ENCODE measurements at places on chromosomes 1 and 21.
A peak's percentile ranks its signal among the peaks of the same experiment; 100 is the strongest.

- no peak for DNase-seq
Observed at GRCh38 chr1:206559672-206559995, 52.3 kb downstream of the RASSF5 start.

DNA sequence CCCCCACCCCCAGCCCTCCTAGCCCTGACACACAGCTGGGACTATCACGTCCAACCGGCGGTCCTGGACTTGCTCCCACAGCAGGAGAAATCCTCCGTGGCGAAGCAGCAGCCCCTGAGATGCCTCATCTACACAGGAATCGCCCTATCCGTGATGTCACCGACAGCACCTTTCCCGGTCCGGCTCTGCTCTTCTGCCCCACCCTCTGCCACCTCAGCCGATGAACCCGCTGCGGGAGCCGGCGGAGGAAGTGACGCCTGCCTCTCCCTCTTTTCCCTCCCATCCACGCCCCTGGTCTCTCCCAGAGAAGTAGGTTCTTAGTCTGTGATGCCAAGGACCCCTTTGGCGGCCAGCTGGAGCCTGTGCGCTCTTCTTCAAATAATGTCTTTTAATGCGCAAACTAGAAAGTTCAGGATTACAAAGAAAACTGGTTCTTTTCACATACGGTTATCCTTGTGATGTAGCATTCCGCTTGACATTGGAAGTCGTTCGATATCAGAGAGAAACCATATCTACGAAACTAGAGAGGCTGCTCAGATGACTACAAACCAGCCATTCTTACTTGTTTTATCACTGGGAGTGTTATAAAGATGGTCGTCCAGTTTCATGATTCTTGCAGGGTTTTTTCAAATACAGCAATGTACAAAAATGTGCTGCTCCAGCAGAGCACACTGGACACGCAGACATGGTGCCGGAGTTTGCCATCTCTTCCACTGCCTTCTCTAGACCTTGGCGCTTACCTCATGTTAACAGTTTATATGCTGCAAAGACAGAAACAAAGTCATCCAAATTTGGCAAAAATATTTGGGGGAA lies 120.3 kb downstream of the PPIAL4G start:
- no peak for DNase-seq

GRCh38 chr1:109616391-109616790 lies 3.0 kb downstream of the GNAT2 start:
- no peak for DNase-seq

- DNase-seq = no peak
Observed at GRCh38 chr1:109218516-109218915, 4.8 kb downstream of the SARS1 start.

GRCh38 chr1:67149179-67149770 lies 14.5 kb upstream of the C1orf141 start:
- DNase-seq = peak; percentile 85

DNA sequence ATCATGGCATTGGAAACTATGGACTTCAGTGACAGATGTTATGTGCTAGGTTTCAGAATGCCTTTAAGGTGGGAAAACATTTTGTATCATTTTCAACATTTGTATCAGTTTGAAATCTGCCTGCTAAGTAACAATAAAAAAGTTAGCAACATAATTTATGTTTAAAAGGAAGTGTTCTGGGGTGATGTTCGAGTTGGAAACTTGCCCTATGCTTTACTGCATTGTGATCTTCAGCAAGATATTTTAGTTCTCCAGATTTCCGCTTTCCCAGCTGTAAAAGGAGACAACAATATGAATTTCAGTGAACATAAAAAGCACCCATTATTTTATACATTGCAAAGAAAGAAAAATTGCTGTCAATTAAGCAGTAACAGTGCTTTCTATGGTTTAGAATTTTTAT lies 187.4 kb downstream of the DISC1 start:
- DNase-seq = no peak

- peak; percentile 71 for DNase-seq
Observed at GRCh38 chr1:76330991-76331603, 256.6 kb downstream of the ST6GALNAC3 start.

- no peak for DNase-seq
Observed at GRCh38 chr1:207805841-207806421, 54.1 kb downstream of the CD46 start.

DNA sequence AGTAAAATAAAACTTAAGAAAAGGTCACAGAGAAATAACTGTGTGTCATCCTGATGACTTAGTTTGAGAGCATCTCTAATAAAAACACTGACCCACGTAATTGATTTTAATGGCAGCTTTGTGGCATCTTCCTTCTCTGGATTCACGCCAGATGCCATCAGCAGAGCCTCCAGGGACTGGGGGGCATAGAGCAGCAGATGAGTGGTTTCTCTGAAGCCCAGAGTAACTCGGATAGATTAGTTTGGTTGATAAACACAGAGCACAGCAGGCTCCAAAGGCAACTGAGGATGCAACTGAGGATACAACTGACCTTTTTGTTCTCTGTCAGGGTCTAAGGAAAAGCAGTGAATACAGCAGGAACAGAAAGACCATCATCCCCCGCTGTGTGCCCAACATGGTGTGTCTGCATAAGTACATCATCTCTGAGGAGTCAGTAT lies 180.8 kb downstream of the RPS6KC1 start:
- no peak for DNase-seq

GRCh38 chr1:92933459-92933858 lies 27.8 kb downstream of the DIPK1A start:
- DNase-seq = no peak

DNA sequence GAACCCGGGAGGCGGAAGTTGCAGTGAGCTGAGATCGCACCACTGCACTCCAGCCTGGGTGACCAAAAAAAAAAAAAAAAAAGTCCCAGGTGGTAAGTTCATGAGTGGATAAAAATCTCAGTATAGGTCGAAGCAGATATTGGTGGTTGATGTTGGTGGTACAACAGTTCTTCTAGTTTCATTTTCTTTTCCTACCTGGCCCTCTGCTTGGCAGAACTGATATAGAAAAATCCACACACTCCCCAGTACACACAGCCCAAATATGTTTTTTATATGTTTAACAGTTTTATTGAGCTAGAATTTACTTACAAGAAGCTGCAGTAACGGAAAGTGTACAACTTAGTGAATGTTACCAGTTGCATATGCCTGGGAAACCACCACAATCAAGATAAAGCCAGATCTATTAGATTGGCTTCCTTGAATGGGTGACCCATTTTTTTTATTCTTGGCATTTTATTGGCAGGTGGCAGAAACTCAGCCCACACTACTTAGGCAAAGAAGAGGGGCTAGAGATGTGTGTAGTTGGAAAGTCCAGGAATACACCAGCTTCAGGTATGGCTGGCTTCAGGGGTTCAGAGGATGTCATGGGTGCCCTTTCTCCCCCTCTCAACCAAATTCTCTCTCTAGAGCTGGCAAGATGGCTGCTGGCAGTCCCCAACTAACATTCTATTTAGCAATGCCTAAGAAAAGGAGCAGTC lies 118.3 kb upstream of the SLC25A33 start:
- no peak for DNase-seq

DNA sequence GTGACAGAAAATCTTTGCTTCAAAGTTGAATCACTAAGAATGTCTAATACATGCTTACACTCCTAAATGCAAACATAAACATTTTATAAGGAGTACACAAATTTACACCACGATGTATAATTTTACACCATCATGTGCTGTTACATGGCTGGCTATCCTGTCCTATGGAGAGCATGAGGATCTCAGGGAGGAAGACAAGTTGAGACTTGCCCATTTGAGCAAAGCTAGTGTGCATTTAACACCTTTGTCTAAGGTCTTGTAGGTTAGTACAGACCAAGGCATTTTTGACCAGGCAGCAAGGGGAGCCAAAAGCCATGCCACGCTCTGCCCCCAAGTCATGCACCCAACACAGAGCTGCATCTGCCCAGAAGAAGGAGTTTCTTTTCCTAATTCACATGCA lies 14.5 kb upstream of the COG2 start:
- DNase-seq = no peak

GRCh38 chr1:12464045-12464461 lies 154.0 kb downstream of the DHRS3 start:
- DNase-seq = no peak

- no peak for DNase-seq
Observed at GRCh38 chr1:39569034-39569433, 7.6 kb downstream of the PABPC4 start.

DNA sequence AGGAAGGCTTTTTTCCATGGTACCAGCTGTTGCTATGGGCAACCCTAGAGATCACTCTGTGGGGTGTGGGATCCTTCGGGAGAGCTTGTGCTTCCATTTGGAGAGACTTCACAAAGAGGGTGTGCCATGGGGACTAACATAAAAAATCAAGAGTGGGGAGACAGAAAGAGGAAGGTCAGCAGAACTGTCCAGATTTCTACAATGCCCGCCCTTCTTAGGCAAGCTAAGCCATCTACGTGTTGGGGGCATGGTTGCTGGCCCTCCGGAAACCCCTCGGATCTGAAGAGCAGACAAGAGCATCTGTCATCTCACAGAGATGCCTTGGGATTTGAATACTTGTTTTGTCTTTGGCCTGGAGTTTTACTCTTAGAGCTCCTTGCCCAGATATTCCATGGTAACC lies 83.9 kb upstream of the ZNF648 start:
- no peak for DNase-seq

GRCh38 chr1:235054936-235055335 lies 73.7 kb downstream of the TOMM20 start:
- no peak for DNase-seq

GRCh38 chr1:178867670-178868069 lies 3.2 kb downstream of the ANGPTL1 start:
- DNase-seq = no peak

DNA sequence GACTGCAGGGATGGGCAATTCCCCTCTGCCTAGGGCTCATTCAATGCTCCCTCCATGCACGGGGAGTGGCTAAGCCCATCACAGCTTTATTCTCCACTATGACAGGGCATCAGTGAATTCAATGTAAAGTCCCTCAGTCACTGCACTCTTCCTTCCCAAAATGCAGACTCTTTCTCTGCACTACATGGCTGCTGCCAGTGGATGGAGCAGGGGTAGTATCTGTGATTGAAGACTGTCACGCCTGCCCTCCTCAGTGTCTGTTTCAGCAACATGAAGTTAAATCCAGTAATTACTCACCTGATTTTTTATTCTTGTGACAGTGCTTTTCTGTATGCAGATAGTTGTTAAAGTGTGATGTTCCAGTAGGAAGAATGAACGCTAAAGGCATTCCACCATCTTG lies 1323.2 kb downstream of the AMY1C start:
- DNase-seq = no peak

GRCh38 chr1:82045221-82045620 lies 244.5 kb downstream of the ADGRL2 start:
- no peak for DNase-seq

DNA sequence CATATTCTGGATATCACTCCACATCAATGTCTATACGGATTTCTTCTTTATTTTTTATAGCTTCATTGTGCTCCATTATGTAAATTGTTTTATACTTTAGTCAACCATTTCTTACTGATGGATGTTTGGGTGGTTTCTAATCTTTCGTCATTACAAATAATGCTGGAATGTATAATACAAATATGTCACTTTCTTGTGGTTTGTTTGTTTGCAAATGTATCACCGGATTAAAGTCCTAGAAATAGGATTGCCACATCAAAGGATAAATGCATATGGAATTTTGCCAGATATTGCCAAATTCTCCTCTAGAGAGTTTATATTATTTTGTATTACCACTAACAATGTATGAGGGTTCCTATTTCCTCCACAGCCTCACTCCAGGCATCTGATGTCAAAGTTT lies 48.7 kb upstream of the PRDM2 start:
- no peak for DNase-seq

GRCh38 chr1:72101840-72102632 lies 180.3 kb downstream of the NEGR1 start:
- DNase-seq = no peak

GRCh38 chr1:221800831-221801230 lies 58.9 kb upstream of the DUSP10 start:
- no peak for DNase-seq

GRCh38 chr1:202656057-202656456 lies 54.2 kb downstream of the SYT2 start:
- DNase-seq = no peak
